ENCODE measurements at places on chromosomes 12 and 14.
A peak's percentile ranks its signal among the peaks of the same experiment; 100 is the strongest.

GRCh38 chr12:112506513-112507166, 87.9 kb downstream of the PTPN11 start:
- DNase-seq = no peak

- DNase-seq = no peak
Measured at GRCh38 chr12:64558754-64559153, 51.5 kb upstream of the RASSF3 start.

GRCh38 chr12:116717466-116718437, 20.1 kb downstream of the SPRING1 start:
- no peak for DNase-seq

- DNase-seq = no peak
Measured at GRCh38 chr12:93894391-93895088, 217.4 kb downstream of the CRADD start.

- no peak for DNase-seq
Measured at GRCh38 chr12:51517800-51518199, 73.2 kb upstream of the SCN8A start.

- no peak for DNase-seq
Measured at GRCh38 chr12:91239481-91239880, 56.9 kb upstream of the DCN start.

DNA sequence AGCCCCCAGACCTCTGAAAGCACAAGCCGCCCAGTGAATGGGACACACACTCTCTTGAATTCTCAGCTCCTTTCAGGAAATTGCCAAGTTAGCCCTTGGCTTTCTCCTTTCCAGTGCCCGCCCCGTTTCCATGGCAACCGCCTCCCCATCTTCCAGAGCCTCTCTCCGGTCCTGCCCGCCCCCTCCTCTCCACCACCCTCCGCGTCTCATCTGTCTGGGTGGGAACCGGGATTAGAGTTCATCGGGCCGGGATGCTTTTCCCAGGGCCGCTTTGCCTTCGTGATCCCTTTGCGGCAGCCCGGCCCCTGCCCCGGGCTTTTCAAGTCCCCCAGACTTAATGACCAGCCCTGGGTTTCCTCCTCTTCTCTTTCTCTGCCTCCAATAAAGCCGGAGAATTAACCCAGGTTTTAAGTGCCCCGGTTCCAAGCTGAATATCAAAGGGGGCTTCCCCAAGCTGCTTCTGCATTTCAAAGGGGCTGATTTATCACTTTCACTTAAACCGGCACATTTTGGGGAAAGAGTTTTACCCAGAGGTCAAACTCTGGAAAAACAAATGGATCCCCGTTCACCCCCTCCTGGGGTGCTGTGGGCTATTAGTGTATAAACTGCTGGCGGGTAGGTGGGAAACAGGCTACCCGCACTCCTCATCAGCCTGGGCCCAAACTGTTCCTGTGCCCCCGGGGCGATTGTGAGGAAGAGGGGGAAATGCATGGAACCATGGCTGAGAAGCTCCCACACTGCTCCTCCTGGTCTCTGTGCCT, 101.7 kb downstream of the ZFP36L1 start:
- no peak for DNase-seq

- no peak for DNase-seq
Measured at GRCh38 chr14:91186515-91187066, 57.9 kb downstream of the GPR68 start.

- DNase-seq = no peak
Measured at GRCh38 chr12:25699454-25699853, 146.4 kb upstream of the LMNTD1 start.

GRCh38 chr12:4050340-4050739, 177.1 kb upstream of the PARP11 start:
- no peak for DNase-seq

DNA sequence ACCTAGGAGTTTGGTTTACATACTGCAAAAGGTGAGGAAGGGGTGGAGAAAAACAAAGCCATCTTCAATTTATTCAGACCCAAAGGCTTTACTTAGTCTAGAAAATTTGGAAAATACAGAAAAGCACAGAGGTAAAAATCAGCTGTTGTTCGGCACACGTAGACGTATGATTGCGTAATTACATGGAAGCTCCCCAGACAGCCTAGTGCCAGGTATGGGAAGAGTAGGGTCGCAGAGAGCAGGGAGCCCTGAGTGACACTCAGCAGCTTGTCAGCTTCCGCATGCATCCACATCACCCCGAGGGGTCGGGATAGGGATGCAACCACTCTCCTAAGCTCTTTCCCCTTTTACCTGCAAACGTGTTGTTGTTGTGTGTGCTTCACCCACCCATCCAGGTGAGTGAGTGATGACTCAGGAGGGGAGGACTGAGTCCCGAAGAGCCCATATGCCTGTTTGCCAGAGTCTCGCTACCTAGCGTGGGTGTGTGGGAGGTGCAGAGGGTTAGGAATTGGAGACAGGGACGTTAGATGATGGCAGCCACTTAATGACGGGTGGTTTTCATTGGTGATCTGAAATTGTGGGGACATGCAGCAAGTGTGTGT, 20.1 kb downstream of the PIWIL1 start:
- DNase-seq = no peak

DNA sequence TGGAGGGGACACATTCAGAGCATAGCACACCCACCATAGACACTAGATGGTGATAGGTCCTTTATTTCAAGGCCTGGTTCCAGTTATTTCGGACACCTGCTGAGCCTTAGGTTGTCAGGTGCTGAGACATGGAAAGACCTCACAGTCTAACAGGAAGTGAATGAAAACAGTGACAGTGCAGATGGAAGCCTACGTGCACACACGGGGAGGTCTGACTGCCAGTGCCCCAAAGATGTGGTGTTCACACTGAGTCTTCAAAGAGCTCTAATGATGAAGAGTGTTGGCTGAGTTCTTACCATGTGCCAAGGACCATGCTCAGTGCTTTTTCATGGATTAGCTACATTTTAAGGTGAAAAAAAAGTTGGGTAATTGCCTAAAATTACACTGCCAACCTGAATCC, 46.6 kb downstream of the CKB start:
- no peak for DNase-seq

DNA sequence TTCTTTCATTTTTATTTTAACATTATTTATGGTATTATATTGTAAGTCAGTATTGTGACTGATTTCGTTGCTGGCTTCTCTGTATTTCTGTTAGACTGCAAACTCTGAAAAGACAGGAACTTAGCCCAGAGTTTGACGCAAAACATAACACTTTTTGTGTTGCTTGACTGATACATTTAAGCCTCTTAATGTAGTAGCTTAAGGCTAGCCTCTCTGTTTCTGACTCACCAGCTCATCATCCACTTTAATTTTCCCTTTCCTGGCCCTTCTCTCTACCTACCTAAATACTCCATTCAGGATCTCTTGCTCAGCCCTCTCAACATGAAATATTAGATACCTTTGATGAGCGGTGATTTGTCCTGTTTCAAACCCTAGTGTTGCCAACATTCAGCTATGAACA, 420.6 kb downstream of the LRFN5 start:
- DNase-seq = no peak

- DNase-seq = no peak
Measured at GRCh38 chr12:110317911-110318310, 36.9 kb downstream of the ATP2A2 start.

- no peak for DNase-seq
Measured at GRCh38 chr12:109710747-109711595, 2.7 kb upstream of the FAM222A start.

GRCh38 chr14:61710853-61711817, 15.8 kb downstream of the HIF1A start:
- DNase-seq = no peak

DNA sequence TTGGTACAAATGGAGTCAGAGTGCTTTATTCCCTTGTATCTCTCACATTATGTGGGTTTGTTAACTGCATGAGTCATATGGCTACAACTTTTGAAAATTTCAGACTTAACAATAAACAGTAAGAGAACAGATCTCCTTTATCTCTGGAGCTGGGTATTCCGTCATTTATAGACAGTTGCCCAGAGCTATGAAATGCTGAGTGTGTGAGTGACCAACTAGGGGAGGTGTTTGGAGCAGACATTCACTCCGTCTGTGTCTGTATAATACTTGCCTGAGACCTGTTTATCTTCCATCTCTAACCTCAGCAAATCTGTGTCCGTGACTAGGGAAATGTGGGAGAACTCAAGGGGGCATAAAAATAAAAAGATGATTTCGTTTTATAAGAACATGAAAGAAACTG, 279.9 kb upstream of the FAR2 start:
- peak; percentile 84 for DNase-seq

DNA sequence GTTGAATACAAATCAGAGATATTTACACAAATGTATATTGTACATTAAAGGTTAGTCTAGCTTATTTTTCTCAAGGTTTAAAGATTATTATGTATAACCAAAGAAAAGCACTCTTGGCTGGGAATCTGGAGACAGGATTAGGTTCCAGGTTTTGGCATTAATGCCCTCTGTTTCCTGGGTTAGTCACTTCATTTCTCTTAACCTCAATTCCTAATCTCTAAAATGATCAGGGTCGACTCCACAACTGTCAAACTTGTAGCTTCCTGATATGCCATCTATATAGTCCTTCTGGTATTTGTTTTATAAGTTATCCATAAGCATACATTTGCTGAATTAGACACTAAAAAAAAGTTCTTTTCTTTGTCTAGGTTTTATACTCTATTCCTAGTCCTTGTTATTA, 2.6 kb downstream of the ITPR2 start:
- no peak for DNase-seq

DNA sequence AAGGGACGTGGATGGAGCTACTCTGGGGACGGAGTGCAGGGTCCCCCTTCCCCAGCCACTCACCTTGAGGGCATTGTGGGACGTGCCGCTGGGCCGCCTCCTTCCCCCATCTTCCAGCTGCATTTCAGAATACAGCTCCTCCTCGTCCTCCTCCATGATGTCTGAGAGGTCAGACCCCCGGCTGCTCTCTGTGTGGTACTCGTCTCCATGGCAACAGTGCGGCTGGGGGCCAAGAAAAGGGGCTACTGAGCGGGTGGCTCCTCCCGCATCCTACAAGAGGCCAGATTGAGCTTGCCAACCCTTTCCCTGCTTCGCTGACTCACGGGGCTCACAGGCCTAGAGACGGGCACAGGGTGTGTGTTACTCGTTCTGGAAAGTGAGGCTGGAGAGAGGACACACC, 90.4 kb downstream of the PIWIL1 start:
- DNase-seq = no peak

- DNase-seq = no peak
Measured at GRCh38 chr14:89004166-89004565, 179.7 kb downstream of the TTC8 start.

GRCh38 chr14:61226015-61226654, 55.0 kb downstream of the TMEM30B start:
- no peak for DNase-seq

GRCh38 chr12:2294651-2295475, 242.1 kb downstream of the CACNA1C start:
- peak; percentile 52 for DNase-seq

- DNase-seq = no peak
Measured at GRCh38 chr14:92575748-92576303, 62.2 kb downstream of the RIN3 start.

DNA sequence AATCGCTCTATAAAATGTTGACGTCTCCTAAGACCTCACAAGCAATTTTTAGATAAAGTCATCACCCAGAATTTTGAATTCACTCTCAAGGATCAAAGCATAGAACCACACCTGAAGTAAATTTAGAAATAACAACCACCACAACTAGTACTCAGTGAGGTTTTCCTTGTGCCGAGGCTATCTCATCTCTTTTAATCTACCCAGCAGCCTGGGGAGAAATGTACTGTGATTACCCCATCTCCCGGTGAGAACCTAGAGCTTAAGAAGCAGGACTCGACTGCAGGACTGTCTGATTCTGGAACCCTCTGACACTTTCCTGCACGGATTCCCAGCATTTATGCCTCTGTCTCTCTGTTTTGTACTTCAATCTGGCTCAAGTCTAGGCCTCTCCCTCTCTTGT, 180.9 kb upstream of the PLXNC1 start:
- no peak for DNase-seq

DNA sequence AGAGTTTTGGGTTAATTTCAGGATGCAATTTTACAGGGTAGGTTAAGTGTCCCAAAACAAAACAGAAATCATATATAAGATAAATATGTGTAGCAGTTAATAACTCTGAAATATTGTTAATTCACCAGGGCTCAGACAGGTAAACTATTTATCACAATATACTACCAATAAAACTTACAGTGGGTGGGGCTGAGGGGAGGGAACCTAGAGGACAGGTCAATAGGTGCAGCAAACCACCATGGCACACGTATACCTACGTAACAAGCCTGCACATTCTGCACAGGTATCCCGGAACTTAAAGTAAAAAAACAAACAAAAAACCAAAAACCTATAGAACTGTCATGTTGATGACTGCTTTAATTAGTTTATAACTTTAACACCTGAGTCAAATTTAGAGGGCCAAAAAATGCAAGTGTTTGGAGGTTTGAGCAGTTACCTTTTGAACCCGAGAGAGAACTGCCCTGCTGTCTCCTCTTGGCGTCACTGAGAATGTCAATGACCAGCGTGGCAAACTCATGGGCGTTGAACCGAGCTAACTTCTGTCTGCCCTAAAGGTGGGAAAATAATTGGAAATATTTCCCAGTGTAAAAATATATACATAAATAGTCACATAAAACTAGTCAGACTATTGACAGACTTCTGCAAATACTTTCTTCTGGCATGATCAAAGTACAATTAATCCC, 36.6 kb downstream of the GIT2 start:
- no peak for DNase-seq

DNA sequence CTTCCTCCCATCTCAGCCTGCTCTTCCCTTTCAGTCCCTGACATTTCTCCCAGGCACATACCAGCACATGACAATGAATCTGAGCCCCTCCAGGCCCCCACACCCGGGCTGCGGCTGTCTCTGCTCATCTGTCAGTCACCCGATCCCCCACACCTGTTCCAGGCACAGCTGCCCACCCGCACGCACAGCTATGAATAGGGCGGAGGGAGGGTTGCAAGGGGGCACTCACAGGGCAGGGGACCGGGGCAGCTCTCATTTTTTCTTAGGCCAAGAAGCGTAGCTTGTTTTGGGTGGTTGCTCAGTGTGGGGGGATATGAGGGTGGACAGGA, 43.7 kb upstream of the TSPAN9 start:
- DNase-seq = no peak

- DNase-seq = no peak
Measured at GRCh38 chr12:1054117-1054870, 63.3 kb downstream of the ERC1 start.

GRCh38 chr12:32659908-32660440, 19.1 kb upstream of the DNM1L start:
- no peak for DNase-seq

- no peak for DNase-seq
Measured at GRCh38 chr12:49942921-49943624, 7.5 kb upstream of the AQP2 start.

- no peak for DNase-seq
Measured at GRCh38 chr14:102540315-102541028, 30.9 kb upstream of the ANKRD9 start.

DNA sequence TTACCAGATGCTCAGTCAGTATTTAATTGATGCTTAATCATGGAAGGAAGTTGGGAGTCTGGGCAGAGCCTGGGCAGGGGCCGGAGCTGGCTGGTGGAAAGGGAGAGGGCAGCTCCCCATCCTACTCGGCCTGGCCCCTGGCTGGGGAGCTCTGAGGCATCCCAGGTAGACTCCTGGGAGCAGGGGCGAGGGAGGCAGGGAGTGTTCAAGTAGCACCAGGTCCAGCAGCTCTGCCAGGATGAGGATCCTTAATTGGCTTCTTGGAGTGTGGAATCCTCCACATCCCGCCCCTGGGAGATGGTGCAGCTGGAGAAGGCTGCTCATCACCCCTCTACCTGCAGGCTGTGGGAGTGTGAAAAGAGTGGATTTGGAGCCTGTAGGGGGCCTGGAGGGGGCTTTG, 30.9 kb downstream of the SYNDIG1L start:
- DNase-seq = no peak

Data from AG09309 (cell line).